ENCODE measurements at places on chromosomes 12 and 14.

- DNase-seq: no peak
Measured at GRCh38 chr12:118238888-118239287, 103.0 kb downstream of the PEBP1 start.

DNA sequence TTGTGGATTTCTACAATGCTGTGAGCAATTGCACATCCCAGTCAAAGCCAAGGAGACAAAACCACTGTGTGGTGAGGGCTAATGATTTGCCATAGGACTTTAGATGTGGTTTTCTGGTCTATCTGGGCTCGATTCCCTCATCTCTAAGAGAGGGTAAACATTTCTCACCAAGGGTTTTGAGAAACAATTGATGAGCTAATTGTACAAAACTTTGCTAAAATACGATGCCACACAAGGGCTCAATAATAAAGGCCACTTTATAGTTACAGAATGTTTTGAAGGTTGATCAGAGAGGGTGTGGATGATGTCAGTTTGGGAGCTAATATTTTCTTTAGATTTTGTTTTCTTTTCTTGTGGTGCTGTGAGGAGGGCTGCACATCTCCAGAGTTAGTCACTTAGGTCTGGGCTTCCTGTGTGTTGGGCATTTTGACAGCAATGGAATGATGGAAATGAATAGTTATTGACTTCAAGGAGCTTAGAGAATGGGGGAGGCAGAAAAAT lies 60.8 kb upstream of the SLC38A4 start:
- no peak for DNase-seq

- DNase-seq: no peak
Measured at GRCh38 chr14:90900476-90901083, 84.3 kb upstream of the TTC7B start.

DNA sequence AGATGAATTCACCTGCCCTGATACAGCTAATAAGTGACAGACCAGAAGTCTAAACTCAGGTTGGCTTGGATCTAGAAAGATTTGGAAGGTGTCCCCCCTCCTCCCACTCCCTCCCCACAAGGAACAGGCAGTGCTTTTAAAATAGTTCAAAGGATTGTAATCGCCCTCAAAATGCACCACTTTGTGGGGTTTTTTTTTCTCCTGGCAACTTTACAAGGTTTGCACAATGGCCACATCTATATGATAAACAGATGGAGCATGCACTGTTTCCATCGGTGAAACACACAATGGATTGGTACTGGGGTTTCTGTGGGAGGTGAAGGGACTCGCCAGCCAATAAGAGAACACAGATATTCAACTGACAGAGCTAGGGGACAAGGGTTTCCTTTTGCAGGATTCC lies 137.4 kb downstream of the LLPH start:
- DNase-seq: no peak

GRCh38 chr12:11654338-11654737 lies 4.9 kb downstream of the ETV6 start:
- no peak for DNase-seq

DNA sequence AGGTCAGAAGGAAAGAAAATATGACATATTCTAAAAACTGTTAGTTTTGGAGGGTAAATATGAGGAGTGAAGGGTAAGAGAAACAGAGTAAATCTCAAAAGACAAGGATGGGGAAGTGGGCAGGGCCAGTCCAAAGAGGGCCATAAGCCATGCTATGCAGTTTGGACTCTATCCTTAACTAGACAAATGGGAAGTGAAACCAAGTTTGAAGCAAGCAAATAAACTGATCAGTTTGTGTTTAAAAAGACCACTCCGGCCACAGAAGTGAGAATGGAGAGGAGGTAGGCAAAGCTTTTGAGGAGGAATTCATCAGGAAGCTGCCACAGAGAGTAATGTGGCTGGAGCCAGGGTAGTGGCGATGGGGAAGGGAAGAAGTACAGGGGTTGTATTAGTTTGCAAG lies 37.5 kb upstream of the DAAM1 start:
- no peak for DNase-seq

GRCh38 chr14:29220072-29220471 lies 453.5 kb downstream of the FOXG1 start:
- no peak for DNase-seq

- no peak for DNase-seq
Measured at GRCh38 chr12:23083267-23083666, 458.3 kb downstream of the ETNK1 start.

GRCh38 chr14:97832776-97833175 lies 1035.6 kb downstream of the VRK1 start:
- DNase-seq: no peak

- DNase-seq: no peak
Measured at GRCh38 chr12:25971654-25972041, 13.2 kb downstream of the RASSF8 start.

DNA sequence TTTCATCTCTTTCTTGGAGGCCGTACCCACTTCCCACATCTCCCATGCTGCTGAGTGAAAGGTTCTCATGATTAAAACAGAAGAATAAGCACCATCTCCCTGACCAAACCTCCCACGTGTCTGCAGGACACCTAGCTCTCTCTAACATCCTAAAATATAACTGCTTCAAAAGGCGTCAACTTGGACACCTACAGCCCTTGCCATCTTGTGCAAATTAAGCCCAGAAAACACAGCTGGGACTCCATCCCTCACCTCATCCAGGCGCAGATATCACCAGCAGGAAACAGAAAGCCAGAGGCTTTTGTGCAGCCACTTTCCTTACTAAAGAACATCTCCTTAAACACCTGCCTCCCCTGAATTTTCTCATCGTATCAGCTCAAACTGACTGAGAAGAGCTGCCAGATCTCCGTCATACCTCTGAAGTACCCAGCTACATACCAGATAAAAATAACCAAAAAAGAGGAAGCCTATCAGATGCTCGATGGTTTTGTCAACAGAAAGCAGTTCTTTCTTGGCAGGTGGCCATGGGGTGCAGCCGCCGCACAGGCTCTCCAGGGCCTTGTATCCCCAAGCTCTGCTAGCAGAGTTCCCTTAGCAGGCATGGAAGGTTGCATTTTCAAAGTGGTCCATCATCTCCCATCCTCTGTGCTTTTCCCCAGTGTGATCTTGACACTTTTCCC lies 28.8 kb downstream of the MAP3K9 start:
- peak; percentile 19 for DNase-seq

GRCh38 chr12:128863957-128864356 lies 10.7 kb downstream of the GLT1D1 start:
- DNase-seq: no peak

GRCh38 chr12:90298289-90298948 lies 589.8 kb upstream of the ATP2B1 start:
- DNase-seq: no peak

GRCh38 chr12:13085968-13086686 lies 17.3 kb downstream of the GSG1 start:
- no peak for DNase-seq

DNA sequence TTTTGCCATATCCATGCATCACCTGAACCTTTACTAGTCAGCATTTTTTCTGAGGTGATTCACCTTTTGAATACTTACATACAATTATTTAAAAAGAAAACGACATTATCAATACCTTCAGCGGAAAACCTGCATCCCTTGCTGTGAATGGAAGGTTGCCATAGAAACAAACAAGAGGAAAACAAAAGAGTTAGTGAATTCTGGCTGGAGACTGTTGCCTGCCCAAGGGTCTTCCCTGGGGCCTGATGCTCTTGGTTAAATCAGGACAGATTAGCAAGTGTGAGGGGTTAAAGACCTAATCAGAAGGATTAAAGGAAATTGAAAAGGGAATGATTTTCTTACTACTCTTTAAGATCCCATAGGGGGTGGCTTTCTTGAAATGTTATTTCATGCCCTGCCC lies 96.0 kb upstream of the WSCD2 start:
- DNase-seq: no peak

DNA sequence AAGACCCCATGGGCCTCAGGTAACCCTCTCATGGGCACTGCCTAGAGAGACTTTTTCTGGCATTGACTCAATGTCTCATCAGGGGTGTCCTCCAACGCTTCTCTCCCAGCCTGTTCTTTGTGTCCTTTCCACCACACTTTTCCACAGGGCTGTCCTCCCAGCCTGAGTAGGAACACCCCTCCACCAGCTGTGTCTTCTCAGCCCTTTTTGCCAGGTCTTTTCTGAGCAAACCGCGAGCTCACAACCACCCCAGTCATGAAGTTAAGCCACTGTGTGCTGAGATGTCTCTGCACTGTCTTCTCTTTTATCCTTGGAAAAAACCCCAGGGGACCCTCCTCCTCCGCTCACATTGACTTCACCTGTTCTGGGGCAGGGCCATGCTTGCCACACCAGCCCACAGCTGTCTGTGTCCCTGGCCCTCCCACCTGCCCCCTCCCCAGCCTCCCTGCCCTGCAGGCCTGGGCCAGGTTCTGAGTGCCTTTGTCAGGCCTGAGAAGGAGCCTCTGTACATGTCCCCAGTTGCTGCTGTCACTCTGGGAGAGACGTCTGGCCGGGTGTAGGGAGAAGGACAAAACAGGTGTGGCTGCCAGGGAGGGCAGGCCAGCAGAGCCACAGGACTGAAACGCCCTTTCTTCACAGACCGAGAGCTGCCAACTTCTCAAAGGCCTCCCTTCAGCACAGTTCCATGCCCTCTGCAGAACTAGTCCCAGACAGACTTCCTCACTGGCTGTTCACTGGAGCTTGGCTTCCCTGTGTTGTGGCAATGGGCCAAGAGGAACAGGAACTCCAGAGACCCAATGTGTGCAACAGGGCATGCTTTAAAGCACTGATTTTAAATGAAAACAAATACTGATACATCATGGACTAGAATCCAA lies 50.5 kb upstream of the PNMA1 start:
- no peak for DNase-seq

GRCh38 chr12:95532851-95533250 lies 18.4 kb downstream of the USP44 start:
- no peak for DNase-seq

DNA sequence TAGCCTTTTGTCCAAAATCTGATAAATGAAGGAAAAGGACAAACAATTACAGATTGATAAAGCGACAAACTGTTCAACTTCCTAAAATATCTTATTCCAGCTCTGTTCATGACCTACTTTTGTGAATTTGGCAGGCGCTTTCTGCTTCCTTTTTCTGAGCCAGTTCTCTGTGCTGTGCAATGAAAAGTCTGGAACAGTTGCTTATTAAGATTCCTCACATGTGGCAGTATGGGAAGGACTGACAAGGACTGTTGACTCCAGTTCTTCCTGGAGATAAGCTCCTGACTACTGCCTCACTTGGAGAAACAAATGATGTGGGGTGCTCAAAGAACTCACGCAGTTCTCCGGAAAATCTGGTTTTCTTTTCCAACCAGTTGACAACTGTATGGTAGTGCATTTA lies 58.3 kb upstream of the ANP32D start:
- no peak for DNase-seq

- peak; percentile 64 for DNase-seq
Measured at GRCh38 chr14:54902521-54903420, at the start of gene GCH1. Gene GCH1, minus strand, starts transcription at chr14:54902826. Its CDS starts 163 bp downstream, at chr14:54902663.

DNA sequence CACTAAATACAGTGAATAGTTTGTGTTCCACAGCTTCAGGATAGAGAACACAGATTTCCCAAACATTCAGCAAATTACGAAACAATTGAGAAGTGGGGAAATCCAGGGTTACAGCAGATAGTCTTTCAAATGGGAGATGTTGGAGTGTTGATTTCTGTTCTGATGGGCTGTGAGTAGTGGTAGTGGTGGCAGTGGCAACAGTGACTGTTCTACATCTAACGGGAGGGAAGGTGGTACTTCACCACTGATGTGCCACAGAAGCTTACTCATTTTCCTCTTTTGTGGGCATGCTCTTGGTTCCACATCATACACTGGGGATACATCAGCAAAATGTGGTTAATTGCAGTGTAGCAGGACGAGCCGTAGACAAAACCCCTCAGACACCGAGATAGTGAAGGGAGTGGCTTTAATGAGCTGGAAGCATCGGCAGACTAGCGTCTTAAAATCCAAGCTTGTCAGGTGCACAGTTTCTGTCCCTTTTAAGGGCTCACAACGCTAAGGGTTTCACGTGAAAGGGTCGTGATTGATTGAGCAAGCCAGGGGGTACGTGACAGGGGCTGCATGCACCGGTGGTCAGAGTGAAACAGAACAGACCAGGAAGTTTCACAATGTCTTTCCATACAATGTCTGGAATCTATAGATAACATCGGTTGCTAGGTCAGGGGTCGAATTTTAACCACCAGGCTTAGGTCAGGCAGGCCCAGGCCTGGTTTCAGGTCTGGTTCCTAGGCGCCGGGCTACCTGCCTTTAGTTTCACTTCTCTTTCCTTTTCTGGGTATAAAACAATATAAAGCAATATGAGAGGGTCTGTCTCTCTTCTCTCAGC lies 330.6 kb upstream of the FBXO33 start:
- no peak for DNase-seq

GRCh38 chr14:95319312-95320077 lies at the start of gene CLMN:
Gene CLMN, minus strand, starts transcription at chr14:95319908. Its CDS starts 116 bp downstream, at chr14:95319792.
- peak; percentile 63 for DNase-seq

DNA sequence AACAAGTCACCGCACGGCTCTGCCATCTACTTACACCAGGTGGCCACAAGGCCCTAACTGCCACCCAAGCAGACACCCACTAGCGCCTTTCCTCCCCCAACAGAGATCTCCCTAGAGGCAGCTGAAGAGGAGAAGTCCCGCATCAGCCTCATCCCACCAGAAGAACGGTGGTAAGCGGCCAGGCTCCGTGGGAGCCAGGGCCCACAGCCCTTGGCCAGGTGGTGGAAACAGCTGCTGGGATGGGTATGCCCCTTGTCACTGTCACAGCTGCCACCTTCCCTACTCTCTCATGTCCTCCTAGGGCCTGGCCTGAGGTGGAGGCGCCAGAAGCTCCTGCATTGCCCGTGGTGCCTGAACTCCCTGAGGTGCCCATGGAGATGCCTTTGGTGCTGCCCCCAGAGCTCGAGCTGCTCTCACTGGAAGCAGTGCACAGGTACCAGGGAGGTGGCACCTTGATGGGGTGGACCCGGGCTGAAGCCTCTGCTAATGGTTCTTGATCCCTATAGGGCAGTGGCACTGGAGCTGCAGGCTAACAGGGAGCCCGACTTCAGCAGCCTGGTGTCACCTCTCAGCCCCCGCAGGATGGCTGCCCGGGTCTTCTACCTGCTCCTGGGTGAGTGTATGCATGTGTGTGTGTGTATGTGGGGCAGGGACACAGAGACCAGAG lies 7.5 kb downstream of the REC8 start:
- DNase-seq: no peak

DNA sequence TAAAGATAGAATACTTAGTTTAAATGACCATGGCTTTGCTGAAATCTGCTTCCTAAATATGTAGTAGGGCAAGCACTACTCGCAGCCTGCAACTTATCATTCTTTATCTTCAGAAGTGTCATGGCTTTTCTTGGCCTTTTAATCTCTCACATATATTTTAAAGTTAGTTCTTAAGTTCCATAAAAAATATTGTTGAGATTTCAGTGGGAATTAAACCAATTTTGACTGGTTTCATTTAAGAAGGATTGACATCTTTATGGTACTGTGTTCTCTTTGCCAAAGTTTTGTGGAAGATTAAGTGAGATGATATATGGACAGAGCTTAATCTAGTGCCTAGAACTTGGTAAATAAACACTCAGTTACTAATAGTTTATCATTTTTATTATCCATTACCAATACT lies 56.7 kb downstream of the KIAA0586 start:
- DNase-seq: no peak

DNA sequence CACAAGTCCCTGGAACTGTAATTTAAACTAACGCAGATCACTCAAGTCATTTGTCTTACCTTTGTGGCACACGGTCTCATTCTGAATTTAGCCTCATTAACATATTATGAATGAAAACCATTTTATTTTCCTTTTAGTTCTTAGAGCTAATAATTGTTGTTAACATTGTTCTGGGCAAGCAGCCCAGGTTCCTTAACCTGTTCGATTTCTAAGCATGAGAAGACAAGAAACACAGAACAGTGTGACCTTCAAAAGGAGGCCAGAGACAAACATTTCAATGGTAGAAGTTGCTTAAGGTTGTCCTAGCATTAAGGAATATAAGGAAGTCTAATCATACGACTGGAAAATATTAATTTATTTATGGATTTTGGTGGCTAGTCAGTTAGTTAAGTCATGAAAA lies 35.2 kb downstream of the PIWIL1 start:
- DNase-seq: no peak

All from GM12892 (cell line).